Forelimb muscle (tissue), 1 donor: ENCODE measurements at places on chromosomes 3 and 15.

GRCh38 chr3:152222327-152222726, 46.4 kb upstream of the MBNL1 start:
- DNase-seq = no peak

DNA sequence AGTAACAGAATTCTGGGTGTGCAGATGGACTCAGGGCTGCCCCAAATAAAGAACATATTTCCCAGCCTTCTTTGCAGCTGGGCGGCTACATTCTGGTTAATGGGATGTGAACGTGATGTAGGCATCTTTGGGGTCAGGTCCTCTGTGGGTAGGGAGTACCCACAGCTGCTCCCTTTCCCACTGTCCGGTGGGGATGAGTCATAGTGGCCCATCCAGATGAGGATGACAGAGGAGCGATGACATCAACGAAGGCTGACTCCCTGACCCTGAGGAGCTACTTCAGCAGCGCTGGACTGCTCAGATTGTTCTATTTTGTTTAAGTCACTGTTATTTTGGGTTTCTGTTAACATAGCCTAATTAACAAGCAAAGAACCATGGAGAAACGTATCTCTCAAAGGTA, 38.0 kb downstream of the SRPRB start:
- no peak for DNase-seq

DNA sequence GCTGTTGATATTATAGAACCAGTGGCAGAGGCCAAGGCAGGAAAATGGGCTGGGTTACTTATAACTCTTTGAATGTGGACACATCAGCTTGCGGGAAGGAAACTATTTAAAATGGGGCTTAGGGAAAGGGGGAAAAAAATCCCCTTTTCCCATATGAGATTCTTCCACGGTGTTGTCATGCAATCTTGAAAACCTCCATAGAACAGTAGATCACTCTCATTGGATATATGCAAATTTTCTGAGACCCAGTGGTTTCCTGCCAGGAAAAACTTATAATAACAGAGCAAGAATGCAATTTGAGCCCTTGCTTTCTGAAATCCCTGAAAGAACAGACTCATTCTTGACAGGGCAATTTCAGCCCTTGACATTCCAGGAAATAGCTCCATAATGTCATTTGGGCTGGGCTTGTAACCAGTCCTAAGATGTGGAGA, 31.1 kb downstream of the TMEM212 start:
- DNase-seq = peak; percentile 82

DNA sequence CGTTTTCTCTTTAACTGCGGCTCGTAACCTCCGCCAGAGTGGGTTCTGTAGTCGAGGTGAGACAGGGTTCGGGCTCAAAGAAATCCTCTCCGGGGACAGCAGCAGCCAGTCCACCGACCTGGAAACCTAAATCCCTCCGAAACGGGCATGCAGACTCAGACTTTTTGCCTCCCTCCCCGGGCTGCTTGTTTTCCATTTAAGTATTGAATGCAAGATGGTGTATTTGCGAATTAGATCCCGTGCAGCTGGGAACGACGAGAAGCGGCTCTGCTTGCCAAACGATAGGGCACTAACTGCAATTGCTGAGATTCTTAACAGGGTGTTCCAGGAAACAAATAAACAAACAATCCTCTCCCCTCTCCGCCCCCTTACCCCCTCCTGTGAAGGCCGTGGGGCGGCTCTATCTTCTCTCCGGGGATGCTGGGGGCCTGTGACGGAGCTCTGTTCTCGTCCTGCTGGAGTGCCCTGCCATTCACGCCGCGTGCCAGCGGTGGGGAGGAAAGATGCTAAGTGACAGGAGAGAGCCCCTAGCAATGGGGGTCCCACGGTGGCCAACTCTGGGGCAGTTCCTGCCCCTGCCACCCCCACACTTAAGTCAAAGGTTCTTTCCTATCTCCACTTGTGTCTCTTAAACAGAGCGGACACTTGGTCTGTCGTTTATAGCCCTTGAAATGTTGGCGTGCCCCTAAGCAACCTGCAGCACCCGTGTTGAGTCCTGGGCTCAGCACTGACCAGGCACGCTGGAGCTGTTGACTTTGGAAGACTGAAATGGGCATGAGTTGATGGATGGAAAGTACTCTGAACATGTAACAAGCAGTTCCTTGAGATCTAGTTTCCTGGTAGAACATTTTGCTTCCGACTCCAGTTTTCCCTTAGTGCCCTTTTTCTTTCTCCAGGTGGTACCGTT, 1.3 kb upstream of the ETV5 start:
- DNase-seq = no peak

DNA sequence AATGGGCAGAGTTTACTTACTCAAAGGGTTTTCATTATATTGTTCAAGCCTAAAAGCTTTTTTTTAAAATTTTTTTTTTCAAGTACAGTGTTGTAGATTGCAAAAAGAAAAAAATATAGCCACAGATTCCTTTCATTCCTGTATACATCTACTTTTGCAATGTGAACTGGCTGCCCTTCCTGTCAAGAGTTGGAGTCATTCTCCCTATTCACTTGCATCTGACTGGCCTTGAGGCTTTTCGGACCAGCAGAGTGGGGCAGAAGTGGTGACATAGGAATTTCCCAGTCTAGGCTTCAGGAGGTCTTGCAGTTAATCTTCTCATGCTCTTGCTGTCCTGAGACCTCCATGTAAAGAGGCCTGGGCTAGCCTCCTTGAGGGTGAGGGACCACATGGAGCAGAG, 218.3 kb upstream of the CFAP20DC start:
- no peak for DNase-seq

- DNase-seq = no peak
These were observed 4.0 kb upstream of the KLF15 start for GRCh38 chr3:126361211-126361610.

GRCh38 chr3:133258358-133258757, 141.5 kb upstream of the BFSP2 start:
- no peak for DNase-seq

DNA sequence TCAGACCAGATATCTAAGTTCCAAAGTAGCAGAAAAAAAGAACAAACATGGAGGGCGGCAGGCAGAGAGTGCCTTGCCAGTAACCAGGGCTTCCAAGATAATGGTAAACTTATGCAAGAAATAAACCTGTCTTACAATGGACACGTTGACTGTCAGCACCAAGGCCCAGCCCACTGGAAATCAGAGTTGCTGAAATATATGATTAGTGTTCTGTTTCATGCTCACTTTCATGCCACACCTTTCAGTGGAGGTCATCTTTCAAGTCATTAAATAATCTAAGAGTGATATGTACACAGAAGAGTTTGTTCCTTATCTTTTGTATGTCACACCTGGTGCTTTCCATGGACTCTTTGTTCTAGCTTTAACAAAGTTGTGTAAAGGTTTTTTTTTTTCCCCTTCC, 358.1 kb downstream of the MECOM start:
- DNase-seq = no peak

GRCh38 chr3:140906785-140907184, 34.9 kb upstream of the SLC25A36 start:
- DNase-seq = no peak

DNA sequence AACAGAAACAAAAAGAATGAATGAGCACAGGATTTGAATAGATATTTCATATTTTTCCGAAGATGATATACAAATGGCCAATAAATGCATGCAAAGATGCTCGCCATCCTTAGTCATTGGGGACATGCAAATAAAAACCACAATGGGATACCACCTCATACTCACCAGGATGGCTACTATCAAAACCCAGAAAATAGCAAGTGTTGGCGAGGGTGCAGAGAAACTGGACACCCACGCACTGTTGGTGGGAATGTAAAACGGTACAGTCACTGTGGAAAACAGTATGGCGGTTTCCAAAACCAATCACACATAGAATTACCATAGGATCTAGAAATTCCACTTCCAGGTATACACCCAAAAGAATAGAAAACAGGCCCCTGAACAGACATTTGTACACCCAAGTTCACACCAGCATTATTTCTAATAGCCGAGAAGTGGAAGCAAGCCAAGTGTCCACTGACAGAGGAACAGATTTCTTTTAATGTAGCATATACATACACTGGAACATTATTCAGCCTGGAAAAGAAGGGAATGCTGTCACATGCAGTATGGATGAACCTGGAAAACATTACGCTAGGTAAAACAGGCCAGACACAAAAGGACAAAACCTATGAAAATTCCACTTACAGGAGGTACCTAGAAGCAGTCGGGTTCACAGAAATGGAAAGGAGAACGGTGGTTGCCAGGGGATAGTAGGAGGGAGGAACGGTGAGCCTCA, 3.6 kb downstream of the RNF168 start:
- no peak for DNase-seq

DNA sequence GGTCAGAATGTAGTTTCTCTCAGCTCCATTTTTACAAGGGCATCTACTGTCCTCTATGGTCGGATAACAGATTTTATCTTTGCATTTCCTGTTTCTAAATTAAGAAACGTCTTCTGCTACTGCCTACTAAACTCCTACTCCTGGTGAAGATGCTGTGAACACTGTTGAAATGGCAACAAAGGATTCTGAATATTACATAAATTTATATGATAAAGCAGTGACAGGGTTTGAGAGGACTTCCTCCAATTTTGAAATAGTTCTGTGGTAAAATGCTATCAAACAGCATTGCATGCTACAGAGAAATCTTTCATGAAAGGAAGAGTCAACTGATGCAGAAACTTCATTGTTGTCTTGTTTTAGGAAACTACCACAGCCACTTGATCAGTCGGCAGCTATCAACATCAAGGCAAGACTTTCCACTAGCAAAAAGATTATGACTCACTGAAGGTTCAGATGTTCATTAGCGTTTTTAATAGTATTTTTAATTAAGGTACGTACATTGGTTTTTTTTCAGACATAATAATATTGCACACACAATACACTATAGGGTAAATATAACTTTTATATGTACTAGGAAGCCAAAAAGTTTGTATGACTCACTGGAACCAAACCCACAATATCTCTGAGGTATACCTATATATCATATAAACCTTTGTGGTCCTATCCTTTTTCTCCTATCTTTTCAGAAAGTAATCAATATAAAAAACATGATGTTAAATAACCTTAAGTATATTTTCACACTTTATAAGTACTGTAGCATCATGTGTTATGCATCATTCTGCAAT, 156.1 kb downstream of the STAG1 start:
- DNase-seq = no peak

GRCh38 chr15:60551147-60551780, 72.3 kb upstream of the ICE2 start:
- no peak for DNase-seq

- peak; percentile 29 for DNase-seq
These were observed 457.5 kb upstream of the ALCAM start for GRCh38 chr3:104909198-104909597.
